ENCODE measurements at places on chromosomes 6 and 20. TPM values are rescaled to one million over a fixed set of nuclear protein-coding genes. Genes with fewer than 3 reads are reported as not detected.

The OR2H2 gene
- not detected for total RNA-seq

The BHLHE23 gene
- total RNA-seq, result not detected

The PPP1R14C gene
- total RNA-seq, result 22.1 TPM

The MCUR1 gene
- 13.8 TPM for total RNA-seq

The RNF182 gene
- 0.19 TPM for total RNA-seq

The CGA gene
- not detected for total RNA-seq

The SSTR4 gene
- not detected for total RNA-seq

The HTR1E gene
- not detected for total RNA-seq

The ZNF165 gene
- total RNA-seq, result 2.1 TPM

The FNDC11 gene
- total RNA-seq, result not detected

The BNIP5 gene
- not detected for total RNA-seq

The SIRPG gene
- 1.5 TPM for total RNA-seq

The NR2E1 gene
- not detected for total RNA-seq

The ME1 gene
- 20.4 TPM for total RNA-seq

The TGM3 gene
- total RNA-seq, result 1,413 TPM

The ENPP4 gene
- 0.30 TPM for total RNA-seq

The SULF2 gene
- total RNA-seq, result 36.3 TPM

The RBM39 gene
- 326 TPM for total RNA-seq

The PREX1 gene
- total RNA-seq, result 10.9 TPM

The GSTA5 gene
- not detected for total RNA-seq

The ZKSCAN3 gene
- 2.4 TPM for total RNA-seq

The SLC17A9 gene
- total RNA-seq, result 0.31 TPM

The SEL1L2 gene
- not detected for total RNA-seq

The MAP3K5 gene
- 22.7 TPM for total RNA-seq

The DLK2 gene
- 8.3 TPM for total RNA-seq

The TRIM31 gene
- total RNA-seq, result not detected

The L3MBTL1 gene
- 3.5 TPM for total RNA-seq

The SERINC1 gene
- 101 TPM for total RNA-seq

The DEFB124 gene
- not detected for total RNA-seq

The BPIFA2 gene
- not detected for total RNA-seq

The PLG gene
- not detected for total RNA-seq

The RAD21L1 gene
- not detected for total RNA-seq

The CDH26 gene
- 5.0 TPM for total RNA-seq

The C20orf204 gene
- 0.57 TPM for total RNA-seq

The HLA-DRB5 gene
- total RNA-seq, result 8.4 TPM

The SLC35F1 gene
- total RNA-seq, result 0.08 TPM

The GPLD1 gene
- total RNA-seq, result 0.27 TPM

The RTEL1 gene
- 17.2 TPM for total RNA-seq

The MARCKS gene
- 53.1 TPM for total RNA-seq

The POLR3F gene
- total RNA-seq, result 9.2 TPM

The SLC22A1 gene
- total RNA-seq, result 0.38 TPM

The THBD gene
- 75.6 TPM for total RNA-seq

The SLC35A1 gene
- total RNA-seq, result 8.3 TPM

The SLA2 gene
- total RNA-seq, result not detected

The TNFRSF6B gene
- 10.5 TPM for total RNA-seq

The PHACTR3 gene
- total RNA-seq, result 0.45 TPM

The IL20RA gene
- 11.1 TPM for total RNA-seq

The ANGPT4 gene
- 0.38 TPM for total RNA-seq

The CLPSL2 gene
- not detected for total RNA-seq
